ENCODE measurements at places on chromosomes 7 and 10.

DNA sequence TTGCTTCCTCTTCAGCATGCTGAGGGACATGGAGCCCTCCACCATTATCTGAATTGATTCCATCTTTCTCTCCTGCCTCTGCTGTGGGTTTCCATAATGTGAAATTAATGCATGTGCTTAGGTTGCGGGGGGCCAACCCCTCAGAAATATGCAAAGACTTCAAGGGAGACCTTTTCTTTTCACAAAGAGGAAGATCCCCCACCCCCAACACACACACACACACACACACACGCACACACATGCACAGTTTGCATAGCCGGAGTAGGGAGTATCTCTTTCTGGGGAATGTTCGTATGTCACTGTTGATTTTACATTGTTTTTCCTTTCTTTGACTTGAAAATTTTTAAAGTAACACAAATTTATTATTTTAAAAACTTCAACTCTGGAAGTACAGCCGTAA is 193.5 kb downstream of the MGMT start:
- no peak for DNase-seq

DNA sequence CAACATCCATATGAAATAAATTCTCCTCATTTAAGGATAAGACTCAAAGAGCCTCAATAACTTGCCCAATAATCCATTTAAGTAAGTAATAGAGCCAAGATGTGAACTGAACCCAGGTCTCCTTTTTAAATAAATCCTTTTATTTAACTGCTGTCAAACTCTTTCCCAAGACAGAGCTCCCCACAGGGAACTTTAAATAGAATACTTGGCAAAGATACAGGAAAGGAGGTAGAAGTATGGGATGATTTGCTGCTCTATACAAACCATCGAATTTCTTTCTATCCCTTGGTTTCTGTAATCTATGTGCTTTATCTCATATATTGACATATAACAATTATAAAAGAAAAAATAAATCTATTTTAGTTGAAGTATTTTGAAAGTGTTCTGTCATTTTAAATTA is 295.9 kb downstream of the CSTF2T start:
- DNase-seq, result no peak

DNA sequence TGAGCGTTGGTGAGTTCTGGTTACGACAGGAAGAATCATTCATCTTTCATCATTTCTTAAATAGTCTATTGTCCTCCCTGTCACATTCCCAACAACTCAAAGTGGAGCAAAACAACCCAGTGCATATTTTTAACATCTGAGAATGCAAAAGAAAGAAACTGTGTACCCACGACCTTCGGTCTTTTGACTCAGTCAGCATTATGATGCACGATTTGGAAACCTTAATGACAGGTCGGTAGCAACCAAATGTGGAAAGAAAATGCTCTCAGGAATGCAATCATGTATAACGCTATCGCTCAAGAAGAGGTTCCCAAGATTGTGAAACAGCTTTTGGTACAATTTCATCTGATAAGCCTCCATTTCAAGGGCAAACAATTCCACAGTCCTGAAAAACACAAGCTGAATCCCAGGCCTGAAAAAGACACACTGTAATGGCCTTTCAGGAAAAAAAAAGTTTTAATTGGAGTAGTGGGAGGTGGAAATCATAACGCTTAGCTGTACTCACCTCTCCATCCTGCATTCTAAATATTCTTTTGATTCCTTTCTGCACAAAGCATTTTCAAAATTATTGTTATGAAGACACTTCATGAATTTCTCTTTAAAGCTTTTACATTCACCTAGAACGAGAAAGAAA is 2.6 kb downstream of the COX19 start:
- DNase-seq, result no peak

DNA sequence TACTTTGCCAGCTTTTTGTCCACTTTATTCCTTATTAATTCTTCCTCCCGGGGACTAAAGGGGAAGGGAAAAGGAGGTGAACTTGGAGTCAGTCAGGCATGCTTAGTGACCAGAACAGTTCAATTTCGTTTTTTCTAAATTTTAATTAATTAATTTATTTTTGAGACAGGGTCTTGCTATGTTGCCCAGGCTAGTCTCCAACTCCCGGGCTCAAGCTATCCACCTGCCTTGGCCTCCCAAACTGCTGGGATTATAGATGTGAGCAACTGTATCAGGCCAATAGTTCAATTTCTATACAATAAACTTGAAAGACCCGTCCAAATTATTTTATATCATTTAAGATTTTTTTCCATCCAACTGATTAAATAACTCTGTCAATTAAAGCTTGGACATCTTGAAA is 1.3 kb upstream of the SLF2 start:
- DNase-seq, result no peak

GRCh38 chr10:130484468-130485180 is 348.4 kb downstream of the GLRX3 start:
- no peak for DNase-seq

- DNase-seq, result no peak
Observed at GRCh38 chr10:97200616-97201015, 14.9 kb upstream of the SLIT1 start.

- no peak for DNase-seq
Observed at GRCh38 chr10:25820472-25820871, 113.6 kb upstream of the MYO3A start.

DNA sequence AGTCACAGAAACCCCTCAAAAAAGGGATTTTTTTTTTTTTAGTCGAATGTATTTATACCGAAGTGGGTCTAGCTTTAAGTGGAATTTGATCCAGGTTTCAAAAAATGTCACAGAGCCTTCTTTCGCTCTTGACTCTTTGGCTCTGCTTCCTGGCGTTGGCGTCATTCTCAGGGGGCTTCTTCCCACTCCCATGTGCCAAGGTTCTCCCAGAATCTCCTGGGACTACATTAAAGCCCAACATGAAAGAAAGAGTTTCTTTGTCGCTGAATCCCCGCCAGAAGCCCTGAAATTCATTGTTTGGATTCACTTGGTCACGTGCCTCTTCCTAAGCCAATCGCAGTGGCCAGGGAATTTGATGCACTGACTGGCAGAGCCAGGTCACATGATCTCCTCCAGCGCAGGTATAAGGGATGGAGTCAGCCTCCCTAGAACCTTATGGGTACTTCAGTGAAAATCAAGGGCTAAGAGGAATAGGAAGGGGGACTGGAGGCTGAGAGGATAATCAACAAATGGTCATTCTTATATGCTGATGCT is 101.2 kb downstream of the RPS24 start:
- DNase-seq, result no peak

DNA sequence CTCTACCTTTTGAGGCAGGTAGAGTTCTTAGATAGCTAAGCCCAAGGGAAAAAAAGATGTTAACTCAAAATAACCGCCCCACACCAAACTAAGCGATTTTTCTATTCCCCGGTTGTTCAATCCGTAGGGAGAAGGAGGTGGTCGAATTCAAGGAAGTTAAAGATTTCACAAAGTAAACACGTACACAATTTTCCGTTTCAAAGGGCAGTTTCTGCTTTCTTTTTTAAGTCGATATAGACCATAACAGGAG is 842 bp downstream of the KBTBD2 start:
- DNase-seq, result no peak

DNA sequence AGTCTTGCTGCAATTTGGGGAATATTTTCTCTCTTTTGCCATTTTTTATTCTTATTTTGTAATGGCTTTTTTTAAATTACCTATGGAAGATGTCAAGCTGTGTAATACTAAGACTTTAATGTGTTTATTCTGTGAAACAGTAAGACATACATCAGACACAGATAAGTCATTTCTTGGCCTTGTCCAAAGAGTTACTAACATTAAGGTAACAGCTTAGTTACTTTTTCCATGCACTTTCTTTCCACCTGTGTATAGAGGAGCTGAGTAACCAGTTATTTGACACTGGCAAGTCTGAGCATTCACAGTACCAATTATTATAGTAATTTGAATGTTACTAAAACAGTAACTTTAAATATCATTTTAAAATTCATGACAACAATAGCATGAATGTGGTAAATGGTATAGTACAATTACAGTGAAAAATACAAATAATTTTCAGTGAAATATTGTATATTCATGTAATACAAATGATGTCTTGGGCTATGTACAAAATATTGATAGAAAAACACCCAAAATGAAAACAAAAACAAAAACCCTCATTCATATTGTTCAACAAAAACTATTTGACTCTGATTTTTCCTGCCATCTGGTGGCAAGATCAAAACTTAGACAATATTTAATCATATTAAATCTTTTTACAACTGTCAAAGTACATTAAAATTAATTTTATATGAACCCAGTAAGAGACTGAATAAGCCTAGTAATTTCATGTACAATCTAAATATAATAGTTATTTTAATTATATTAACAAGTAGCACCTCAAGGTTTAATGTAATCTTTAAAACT is 259.8 kb upstream of the SEMA3A start:
- no peak for DNase-seq

DNA sequence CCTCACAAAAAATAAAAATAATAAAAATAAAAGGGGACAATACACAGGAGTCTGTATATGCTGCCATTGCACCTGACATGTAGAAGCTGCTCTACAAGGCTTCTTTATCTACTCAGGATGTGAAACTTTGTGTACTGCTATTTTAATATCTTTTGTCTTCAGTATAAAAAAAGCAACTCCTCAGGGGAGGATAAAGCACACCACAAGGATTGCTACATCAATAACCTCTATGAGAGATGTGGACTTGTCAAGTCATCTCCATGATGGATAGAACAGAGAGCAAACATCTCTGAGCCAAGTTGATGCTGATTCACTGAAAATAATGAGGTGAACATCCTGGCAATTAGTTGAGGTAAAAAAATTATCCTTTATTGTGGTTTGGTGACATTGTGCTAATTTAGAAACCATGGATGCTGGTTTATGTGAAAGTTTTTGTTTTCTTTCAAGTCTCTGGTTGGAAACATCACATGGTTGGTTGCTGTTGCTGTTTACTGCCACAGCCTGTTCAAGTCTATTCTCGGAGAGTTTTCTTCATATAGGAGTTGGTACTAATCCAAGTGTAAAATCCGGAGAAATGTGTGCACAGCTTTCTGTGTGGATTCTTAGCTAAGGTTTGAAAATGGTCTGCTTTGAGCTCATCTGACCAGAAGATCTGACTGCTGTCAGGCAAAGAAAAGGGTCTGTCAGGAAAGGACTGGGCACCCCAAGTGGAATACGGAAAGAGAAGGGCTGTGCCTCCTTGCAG is 1.5 kb upstream of the HECW1 start:
- DNase-seq, result no peak

DNA sequence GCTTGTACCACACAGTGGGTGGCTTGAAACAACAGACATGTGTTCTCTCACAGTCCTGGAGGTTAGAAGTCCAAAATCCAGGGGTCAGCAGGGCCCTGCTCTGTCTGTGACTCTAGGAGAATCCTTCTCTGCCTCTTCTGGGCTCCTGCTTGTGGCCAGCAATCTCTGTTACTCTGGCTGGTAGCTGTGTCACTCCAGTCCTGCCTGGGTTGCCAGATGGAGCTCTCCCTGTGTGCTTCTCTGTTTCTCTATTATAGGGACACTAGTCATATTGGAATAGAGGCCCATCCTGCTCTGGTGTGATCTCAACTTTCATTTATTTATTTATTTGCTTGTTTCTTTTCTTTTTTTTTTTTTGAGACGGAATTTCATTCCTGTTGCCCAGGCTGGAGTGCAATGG is 276.6 kb upstream of the GALNT17 start:
- DNase-seq, result no peak

GRCh38 chr10:33160151-33160550 is 174.3 kb downstream of the NRP1 start:
- no peak for DNase-seq

DNA sequence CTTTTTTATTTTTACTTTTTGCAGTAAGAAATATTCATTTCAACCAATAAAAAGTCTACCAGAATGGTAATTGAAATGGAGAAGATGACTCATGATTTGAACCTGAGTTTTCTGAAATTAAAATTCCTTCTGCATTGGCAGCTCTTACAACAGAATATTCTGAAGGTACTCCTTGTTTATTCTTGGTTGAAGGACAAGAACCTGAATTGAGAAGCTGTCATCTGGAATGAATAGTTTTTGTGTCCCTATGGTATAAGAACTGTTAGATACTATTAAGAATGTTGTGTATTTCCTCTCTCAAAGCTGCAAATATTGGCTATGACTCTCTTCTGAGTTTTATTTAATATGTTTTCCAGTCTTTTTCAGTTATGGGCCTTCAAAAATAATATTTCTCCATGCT is 56.1 kb downstream of the CDK1 start:
- DNase-seq, result no peak

GRCh38 chr10:34705563-34705962 is 109.5 kb downstream of the PARD3 start:
- no peak for DNase-seq

- no peak for DNase-seq
Observed at GRCh38 chr10:24418532-24418931, 209.6 kb downstream of the KIAA1217 start.

Measured in T-helper 22 cell (primary cell).